ENCODE measurements at places on chromosomes 6 and 20.

- no peak for DNase-seq
Observed at GRCh38 chr6:169640351-169640852, 61.4 kb downstream of the WDR27 start.

DNA sequence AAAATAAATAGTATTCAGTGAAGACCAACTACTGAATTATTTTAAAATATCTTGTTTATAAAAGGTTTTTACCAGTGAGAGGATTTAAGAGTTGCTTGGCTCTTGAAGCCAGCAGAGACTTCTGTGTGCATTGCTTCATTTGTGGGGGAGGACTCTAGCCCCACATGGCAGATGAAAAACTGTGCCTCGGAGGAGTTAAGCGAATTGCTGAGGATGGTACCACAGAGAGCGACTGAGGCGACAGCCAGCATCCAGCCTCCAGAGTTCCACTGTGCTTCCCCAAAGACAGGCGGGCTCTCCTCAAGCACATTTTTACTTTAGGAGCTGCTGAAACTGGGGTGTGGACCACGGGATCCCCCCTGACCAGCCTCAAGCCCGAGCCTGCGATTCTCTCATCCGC is 80.7 kb downstream of the THBS2 start:
- DNase-seq = no peak

DNA sequence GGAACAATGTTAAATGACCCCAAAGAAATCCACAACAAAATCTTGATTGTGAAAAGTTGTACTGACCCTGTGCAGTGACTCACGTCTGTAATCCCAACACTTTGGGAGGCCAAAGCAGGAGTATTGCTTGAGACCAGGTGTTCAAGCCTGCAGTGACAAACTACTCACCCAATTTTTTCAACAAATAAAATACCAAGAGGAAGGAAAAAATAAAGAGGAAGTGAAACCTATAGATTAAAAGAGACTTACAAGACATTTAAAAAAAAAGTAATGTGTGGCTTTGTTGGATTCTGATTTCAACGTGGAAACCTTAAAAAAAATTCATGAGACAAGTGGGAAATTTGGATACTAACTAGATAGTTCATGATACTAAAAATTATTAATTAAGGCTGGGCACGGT is 31.9 kb downstream of the GINS1 start:
- no peak for DNase-seq

DNA sequence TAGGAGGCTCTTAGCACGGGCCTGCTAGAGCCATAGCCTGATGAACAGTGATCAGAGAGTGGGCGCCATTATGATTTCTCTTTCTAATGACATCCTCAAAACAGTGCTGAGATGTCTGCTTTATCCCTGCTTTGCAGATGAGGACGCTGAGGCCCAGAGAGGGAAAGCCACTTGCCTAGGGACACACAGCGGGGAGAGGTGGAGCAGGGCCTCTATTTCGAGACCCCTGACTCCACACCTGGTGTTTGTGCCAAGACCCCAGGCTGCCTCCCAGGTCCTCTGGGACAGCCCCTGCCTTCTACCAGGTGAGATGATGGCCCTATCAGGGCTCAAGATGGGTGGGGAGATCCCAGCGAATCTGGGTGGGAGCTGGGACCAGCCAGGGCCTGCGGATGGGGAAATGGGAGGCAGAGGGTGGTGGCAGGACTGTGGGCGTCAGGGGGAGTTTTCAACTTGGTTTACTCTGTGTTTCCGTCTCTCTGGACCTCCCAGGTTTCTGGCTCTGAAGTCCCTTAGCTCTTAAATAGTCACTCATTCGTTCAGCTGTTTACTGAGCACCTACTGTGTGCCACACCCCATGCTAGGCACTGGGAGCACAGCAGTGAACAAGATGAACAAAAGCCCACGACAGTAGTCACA is 36.7 kb downstream of the SRC start:
- no peak for DNase-seq

- DNase-seq = no peak
Observed at GRCh38 chr6:134165561-134166201, 113.3 kb upstream of the SLC2A12 start.

GRCh38 chr6:14059791-14060436 is 57.7 kb upstream of the CD83 start:
- DNase-seq = peak; percentile 29

DNA sequence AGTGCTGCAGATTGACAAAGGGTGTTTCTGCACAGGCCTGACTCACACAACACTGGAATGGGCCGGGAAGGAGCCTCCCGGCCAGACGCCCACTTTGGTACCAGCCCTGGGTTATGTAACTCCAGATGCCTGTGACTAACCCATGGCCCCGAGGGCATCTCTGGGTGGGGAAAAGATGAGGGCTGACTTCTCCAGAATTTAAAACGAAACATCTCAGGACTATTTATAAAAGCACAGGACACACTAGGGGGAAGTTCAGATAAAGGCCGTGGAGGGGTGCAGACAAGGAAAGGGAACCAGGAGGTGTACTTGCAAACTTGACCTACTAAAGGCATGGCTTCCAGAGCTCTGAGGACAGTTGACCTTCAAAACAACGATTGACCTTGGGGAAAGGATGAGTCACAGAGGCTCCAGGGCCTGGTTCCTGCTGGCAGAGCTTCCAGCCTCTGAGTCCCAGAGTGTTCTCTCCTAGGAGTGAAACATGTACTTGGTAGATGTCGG is 196.9 kb downstream of the NFATC2 start:
- no peak for DNase-seq
